ENCODE measurements at places on chromosomes 7 and 10.

GRCh38 chr7:158539711-158540146 is 47.9 kb downstream of the PTPRN2 start:
- peaks cover 35% of the 10 kb centered on the region for H3K4me1 ChIP-seq
- H3K27me3 ChIP-seq = no peaks in the 10 kb centered on the region
- H3K36me3 ChIP-seq = peaks cover 22% of the 10 kb centered on the region
- DNase-seq = no peak

GRCh38 chr10:29926693-29927048 is 132.7 kb downstream of the JCAD start:
- DNase-seq = peak; percentile 41
- no peaks in the 10 kb centered on the region for H3K36me3 ChIP-seq
- no peaks in the 10 kb centered on the region for H3K27me3 ChIP-seq
- H3K4me3 ChIP-seq = no peak overlapping the region
- no peak overlapping the region for H3K27ac ChIP-seq
- H3K4me1 ChIP-seq = no peaks in the 10 kb centered on the region

GRCh38 chr7:88759230-88760135 is at the start of gene ZNF804B:
Gene ZNF804B, plus strand, starts transcription at chr7:88759700. Its CDS starts 277 bp downstream, at chr7:88759977.
- peak within 1 kb of the TSS; percentile 57 for H3K27ac ChIP-seq
- peak; percentile 43 for DNase-seq
- H3K4me3 ChIP-seq = peak within 1 kb of the TSS; percentile 67
- H3K36me3 ChIP-seq = no peaks in the 10 kb centered on the region
- H3K27me3 ChIP-seq = peaks cover 10% of the 10 kb centered on the region
- H3K4me1 ChIP-seq = peaks cover 6% of the 10 kb centered on the region

DNA sequence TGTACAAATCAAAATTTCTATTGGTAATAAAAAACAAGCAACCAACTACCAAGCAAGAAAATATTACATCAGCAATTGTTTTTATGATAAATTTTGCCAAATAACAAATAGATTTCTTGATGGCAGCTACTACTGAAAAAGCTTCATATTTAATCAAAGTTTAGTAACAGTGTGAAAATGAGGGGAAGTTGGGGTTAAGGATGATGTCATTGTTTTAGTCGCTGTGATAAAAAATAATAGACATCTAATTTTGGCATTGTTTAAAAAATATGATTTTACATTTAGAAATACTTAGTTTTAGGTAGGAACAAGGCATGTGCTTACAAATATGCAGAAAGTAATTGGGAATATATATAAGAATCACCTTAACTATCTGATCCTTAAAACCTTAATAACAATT is 145.9 kb downstream of the CNTNAP2 start:
- H3K4me3 ChIP-seq = no peak overlapping the region
- H3K4me1 ChIP-seq = no peaks in the 10 kb centered on the region
- no peak for DNase-seq
- no peak overlapping the region for H3K27ac ChIP-seq
- H3K27me3 ChIP-seq = no peaks in the 10 kb centered on the region

DNA sequence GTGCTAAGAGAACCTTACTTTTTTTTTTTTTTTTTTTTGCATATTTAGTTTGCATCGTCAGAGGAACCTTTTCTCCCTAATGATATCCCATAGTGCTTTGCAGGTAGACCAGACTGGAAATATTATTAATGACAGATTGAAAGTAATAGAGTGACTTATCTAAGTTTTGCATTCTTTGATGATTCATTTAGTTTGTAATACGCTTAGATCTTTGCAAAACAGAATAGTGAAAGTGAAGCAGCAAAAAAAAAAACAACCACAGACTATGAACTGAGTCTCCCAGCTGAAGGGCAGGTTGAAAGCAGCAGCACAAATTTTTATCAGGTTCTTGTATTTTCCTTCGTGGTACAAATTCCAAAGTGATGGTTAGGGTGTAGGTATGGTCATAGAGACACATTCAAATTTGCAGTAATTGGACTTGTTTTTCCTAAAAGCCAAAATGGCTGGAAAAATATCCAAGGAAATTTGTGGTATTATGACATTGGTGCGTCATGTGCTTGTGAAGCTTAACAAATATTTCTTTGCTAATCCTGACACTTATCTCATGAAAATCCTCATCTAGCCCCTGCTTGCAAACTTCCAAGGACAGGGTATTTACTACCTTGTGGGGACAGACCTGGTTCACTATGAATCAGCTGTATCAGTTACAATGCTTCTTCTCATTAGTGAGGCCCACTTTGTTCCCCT is 81.8 kb upstream of the CREB5 start:
- H3K4me1 ChIP-seq = no peaks in the 10 kb centered on the region
- H3K27ac ChIP-seq = no peak overlapping the region
- no peaks in the 10 kb centered on the region for H3K27me3 ChIP-seq
- H3K36me3 ChIP-seq = no peaks in the 10 kb centered on the region
- DNase-seq = no peak

GRCh38 chr7:156942708-156943090 is 6.8 kb upstream of the NOM1 start:
- peaks cover 4% of the 10 kb centered on the region for H3K4me1 ChIP-seq
- no peak overlapping the region for H3K27ac ChIP-seq
- peaks cover 23% of the 10 kb centered on the region for H3K27me3 ChIP-seq
- H3K4me3 ChIP-seq = no peak overlapping the region
- DNase-seq = no peak

DNA sequence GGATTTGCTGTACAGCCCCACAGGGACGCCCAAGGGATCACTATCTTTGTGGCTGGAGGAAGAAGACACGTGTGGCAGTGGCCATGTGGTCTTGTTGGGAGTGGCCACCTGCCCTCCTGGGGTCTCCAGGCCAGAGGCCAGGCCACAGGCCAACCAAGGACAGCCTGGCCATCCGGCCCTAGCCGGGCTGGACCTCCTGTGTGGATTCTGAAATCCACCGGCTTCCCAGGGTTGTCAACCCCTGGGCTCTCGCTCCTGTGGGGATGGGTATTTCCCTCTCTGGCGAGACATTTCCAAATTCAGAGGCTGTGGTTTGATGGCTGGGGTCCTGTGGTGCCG is 31.5 kb upstream of the CFAP46 start:
- H3K4me3 ChIP-seq = no peak overlapping the region
- no peak overlapping the region for H3K27ac ChIP-seq
- peaks cover 6% of the 10 kb centered on the region for H3K4me1 ChIP-seq
- DNase-seq = no peak

GRCh38 chr10:101208543-101208942 is 20.7 kb downstream of the LBX1 start:
- no peak overlapping the region for H3K27ac ChIP-seq
- no peaks in the 10 kb centered on the region for H3K36me3 ChIP-seq
- DNase-seq = no peak

DNA sequence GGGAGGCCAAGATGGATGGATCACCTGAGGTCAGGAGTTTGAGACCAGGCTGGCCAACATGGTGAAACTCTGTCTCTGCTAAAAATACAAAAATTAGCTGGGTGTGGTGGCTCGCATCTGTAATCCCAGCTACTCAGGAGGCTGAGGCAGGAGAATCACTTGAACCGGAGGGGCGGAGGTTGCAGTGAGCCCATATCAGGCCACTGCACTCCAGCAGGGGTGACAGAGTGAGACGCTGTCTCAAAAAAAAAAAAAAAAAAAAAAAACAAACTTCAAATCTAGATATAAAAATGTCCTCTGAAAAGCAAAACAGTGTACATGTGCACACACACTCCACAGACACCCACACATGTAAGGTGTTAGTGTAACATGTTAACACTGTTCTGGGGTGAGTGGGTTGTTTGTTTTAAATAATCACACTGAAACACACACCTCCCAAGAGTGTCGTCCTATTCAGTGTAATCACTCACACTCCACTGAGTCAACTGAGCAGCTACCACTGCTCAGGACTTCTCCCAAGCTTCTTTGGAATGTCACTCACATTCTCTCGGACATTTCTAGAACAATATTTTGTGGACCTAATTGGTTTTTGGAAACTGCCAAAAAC is 12.8 kb upstream of the RGS10 start:
- H3K4me3 ChIP-seq = no peak overlapping the region
- no peak overlapping the region for H3K27ac ChIP-seq
- no peaks in the 10 kb centered on the region for H3K36me3 ChIP-seq
- no peaks in the 10 kb centered on the region for H3K4me1 ChIP-seq
- DNase-seq = no peak

- no peaks in the 10 kb centered on the region for H3K27me3 ChIP-seq
- H3K27ac ChIP-seq = no peak overlapping the region
- peaks cover 5% of the 10 kb centered on the region for H3K4me1 ChIP-seq
- no peak for DNase-seq
These were observed 55.6 kb downstream of the MRPL32 start for GRCh38 chr7:42987648-42988214.

GRCh38 chr7:53218730-53219504 is 183.5 kb downstream of the POM121L12 start:
- peaks cover 8% of the 10 kb centered on the region for H3K4me1 ChIP-seq
- peak; percentile 22 for DNase-seq
- H3K27me3 ChIP-seq = no peaks in the 10 kb centered on the region
- H3K27ac ChIP-seq = no peak overlapping the region

- H3K36me3 ChIP-seq = peaks cover 90% of the 10 kb centered on the region
- H3K4me3 ChIP-seq = no peak overlapping the region
- H3K27ac ChIP-seq = no peak overlapping the region
- H3K4me1 ChIP-seq = peaks cover 10% of the 10 kb centered on the region
- DNase-seq = no peak
These were observed 14.5 kb downstream of the PDGFA start for GRCh38 chr7:505171-505570.

- no peak for DNase-seq
- H3K4me3 ChIP-seq = no peak overlapping the region
- H3K27me3 ChIP-seq = no peaks in the 10 kb centered on the region
- no peak overlapping the region for H3K27ac ChIP-seq
These were observed 89.4 kb upstream of the GALNT17 start for GRCh38 chr7:71042591-71042990.

All from spinal cord (tissue), 10 donors.